ENCODE measurements at places on chromosomes 2 and 18.

- DNase-seq = no peak
These were observed 204.8 kb downstream of the ANAPC1 start for GRCh38 chr2:111679202-111679601.

DNA sequence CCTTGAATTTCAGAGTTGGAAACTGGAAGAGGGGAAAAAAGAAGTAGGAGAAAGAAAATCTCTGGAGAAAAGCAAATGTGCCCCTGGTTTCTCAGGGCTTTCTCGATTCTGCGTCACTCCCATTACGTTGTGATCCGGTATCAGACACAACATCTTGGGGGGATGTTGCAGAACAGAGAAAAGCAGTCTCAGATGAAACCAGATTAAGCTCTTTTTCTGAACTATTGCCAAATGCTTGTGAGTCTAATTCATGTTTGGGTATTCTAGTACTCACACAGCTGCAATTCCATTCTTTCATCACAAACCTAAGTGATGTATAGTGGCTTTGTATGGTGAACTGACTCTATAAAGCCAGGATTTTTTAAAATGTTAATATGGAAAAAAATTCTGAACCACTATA, 233.2 kb downstream of the TCF4 start:
- no peak for DNase-seq

- DNase-seq = no peak
These were observed 33.1 kb downstream of the ARL4C start for GRCh38 chr2:234463626-234464290.

DNA sequence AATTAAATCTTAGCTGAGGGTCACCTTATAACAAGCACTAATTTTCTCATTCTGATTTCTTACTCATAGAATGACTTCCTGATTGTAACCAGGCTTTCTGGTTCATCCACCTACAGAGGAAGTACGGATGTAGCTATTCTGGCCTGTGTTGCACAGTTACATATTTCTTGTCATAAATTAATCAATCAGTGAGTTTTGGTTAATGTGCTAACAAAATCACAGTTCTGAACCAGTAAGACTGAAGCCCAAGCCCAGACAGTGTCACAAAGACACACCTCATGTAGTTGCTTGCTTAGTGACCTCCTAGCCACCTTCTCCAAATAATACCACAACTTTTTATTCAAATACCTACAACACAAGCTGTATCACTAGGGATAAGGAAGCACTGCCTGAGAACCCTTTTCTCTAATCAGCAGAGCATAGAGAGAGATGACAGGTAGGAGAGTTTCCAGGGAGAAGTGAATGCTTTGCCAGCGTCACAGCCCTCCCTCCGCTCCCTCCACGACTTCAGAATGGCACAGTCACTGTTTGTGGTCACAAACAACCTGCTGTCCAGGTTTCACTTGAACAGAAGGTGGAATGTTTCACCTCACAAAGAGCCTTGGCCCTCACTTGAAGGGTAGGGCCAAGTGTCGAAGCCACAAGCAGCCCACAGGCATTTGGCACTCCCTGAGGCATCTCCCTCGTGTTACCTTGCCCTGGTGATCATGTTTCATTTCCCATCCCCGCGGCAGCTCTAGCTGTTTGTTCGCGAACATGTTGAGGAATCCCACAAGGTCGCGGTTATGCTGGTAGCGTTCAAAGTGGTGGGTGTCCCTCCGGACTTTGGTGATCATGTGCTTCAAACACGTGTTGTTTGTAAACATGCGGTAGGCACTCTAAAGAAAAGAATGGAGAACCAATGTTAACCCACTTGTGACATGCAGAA, 120.8 kb upstream of the STK17B start:
- DNase-seq = no peak

DNA sequence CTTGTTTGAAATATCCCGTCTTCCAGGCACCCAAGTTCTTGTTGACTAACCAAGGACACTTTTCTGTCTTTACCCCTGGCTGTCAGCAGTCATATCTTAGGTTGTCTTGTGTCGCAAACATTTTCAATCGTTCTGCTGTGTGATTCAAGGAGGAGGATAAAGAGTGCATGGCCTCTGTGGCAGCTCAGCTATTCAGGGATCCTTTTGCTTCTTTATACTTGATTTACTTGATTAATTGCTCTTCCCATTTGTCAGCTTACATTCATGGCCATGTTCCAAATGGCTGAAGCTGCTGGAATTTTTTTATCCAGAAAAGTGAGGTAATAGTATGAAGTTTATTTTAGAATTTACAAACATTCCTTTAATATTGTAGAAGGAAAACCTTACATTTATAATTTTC, 97.3 kb upstream of the FZD5 start:
- DNase-seq = no peak

DNA sequence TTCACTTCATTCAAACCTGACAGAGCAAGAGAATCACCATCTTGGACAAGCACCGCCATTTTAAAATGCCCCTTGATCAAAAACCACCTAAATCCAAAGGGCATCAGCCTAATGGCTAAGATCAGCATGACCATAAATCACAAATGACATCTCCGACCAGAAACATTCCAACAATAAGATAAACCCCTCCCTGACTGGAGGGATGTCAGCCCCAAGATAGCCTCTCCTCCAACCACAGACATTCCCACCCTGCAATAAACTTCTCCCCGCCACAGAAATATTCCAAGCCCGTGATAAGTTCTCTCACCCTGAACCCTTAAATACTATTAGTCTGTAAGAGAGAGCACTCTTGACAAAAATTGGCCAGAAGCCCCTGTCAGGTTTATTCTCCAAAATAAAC, 21.6 kb upstream of the LYPD1 start:
- DNase-seq = no peak

DNA sequence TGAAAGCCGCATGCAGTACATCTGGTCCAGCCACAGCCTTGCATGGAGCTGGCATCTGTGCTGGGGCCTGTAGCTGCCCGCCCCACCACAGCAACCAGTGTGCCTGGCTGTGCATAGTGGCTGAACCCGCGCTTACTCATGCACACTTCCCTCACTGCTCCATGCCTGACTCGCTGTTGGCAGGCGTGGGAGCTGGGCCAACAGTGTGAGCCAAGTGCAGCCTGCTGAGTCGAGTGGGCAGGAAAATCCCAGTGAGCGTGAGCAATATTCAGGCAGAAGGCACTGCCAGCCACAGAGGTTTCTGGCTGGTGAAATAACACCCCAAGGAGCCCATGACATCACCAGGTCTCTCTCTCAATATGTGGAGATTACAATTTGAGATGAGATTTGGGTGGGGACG, 1674.1 kb upstream of the TMEFF2 start:
- no peak for DNase-seq

DNA sequence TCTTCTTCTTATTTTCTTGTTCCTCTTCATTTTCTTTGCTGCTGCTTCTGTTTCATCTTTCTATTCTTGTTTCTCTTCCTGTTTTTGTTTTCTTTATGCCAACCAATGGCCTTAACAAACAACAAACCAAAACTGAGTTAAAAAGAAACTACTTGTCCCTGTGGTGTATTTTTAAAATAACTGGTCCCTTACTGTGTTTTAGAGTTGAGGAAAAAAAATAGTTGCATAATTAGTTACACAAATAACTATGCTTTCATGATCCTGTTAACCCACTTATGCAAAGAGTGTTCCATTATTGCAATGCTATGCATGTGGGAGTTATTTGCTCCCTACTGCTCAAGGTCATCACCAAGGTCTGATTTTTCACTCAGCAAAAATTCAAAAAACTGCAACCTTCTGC, 39.5 kb upstream of the IMP4 start:
- DNase-seq = no peak

GRCh38 chr18:35581898-35582641, 530 bp downstream of the GALNT1 start:
- DNase-seq = no peak

GRCh38 chr2:42639340-42640077, 71.1 kb downstream of the MTA3 start:
- DNase-seq = no peak

GRCh38 chr2:84084856-84085255, 374.2 kb downstream of the SUCLG1 start:
- DNase-seq = no peak

GRCh38 chr2:223768179-223768578, 69.2 kb downstream of the AP1S3 start:
- DNase-seq = no peak

DNA sequence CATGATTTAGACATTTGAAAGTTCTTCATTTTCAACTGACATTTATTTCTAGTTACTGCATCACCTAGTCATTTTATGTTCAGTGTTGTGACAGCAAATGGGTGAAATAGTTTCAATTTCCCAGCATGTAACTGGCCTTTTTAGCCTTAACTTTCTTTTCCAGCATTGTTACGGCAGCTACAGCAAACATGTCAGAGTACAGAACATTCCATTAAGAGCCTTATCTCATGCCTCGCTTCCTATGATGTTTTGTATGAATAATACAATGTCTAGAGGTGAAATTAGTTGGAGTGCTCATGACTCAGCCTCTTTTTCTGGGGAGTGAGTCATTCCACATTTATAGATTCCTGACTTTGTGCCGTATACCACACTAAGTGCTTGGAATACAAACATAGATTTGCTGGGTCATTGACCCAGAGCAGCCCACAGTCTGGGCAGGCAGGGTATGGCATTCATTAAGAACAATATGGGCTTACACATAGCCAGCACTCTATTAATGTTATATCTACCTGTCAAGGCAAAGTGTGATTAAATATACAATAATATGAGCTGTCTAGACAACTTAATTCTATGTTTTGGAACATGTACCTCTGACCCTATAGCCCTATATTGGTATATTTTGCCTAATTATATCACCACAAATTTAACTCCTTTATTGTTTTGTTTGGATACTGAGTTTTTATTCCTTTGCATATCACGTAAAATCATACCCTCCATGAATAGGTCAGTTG, 72.2 kb downstream of the MAP2 start:
- no peak for DNase-seq

DNA sequence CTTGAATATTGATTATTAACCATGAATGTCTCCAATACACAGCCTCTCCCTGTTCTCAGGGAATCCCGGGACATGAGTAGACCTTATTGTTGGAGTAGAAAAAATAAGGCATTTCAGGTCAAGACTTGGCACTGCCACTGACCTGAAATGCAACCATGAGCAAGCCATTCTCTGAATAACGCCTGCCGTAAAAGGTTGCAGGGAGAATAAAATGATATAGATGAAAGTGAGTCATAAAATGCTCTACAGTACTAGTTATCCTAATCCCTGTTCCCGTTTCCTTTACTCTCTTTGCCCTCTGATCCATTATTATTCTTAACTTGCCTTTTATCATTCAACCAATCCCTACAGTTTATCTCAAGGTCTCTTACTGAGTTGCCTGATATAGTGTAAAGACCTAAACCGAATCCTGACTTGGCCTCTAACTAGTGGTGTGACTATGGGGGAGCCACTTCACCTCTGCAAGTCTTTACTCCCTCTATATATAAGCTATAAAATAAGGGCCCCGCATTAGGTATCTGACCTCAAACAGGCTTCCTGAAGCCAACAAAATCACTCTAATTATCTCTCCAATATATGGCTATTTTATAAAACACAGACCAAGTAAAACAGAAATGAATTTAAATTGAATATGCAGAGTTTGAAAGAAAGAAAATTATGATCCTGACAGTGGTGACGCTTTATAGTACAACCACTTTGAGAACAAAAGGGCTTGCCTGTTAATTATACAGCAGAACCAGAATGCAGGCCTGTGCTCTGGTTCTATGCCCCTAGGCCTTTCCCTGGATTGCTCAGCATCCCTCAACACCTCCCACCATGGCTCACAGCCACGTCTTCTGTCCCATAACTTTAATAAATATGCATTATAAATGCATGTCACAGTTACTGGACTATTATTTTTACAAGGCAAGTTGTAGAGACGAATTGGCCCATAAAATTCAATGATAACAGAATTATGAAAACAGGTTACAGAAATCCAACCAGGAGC, 183.1 kb downstream of the STK39 start:
- no peak for DNase-seq

GRCh38 chr2:55419679-55420438, at the start of gene CCDC88A:
TSS of gene CCDC88A (minus strand) at chr2:55419856. CDS start at chr2:55419079, 777 bp downstream.
- DNase-seq = peak; percentile 76

- DNase-seq = no peak
These were observed 454.9 kb upstream of the CHAC2 start for GRCh38 chr2:53312721-53313120.

DNA sequence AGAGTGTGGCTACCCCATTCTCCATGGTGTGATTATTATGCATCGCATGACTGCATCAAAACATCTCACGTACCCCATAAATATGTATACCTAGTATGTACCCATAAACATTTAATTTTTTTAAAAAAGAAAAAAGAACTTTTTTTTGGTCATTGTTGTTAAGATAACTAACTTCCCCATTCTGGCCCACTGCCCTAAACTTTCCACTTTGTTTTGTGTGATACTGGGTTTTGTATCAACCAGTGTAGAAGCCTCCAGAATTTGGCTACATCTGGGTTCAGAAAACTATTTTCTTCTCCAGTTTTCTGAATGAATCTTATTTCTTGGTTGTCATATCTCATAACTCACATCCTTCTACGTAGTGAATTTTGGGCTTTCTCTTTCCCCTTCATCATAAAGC, 62.3 kb upstream of the NABP1 start:
- DNase-seq = no peak

DNA sequence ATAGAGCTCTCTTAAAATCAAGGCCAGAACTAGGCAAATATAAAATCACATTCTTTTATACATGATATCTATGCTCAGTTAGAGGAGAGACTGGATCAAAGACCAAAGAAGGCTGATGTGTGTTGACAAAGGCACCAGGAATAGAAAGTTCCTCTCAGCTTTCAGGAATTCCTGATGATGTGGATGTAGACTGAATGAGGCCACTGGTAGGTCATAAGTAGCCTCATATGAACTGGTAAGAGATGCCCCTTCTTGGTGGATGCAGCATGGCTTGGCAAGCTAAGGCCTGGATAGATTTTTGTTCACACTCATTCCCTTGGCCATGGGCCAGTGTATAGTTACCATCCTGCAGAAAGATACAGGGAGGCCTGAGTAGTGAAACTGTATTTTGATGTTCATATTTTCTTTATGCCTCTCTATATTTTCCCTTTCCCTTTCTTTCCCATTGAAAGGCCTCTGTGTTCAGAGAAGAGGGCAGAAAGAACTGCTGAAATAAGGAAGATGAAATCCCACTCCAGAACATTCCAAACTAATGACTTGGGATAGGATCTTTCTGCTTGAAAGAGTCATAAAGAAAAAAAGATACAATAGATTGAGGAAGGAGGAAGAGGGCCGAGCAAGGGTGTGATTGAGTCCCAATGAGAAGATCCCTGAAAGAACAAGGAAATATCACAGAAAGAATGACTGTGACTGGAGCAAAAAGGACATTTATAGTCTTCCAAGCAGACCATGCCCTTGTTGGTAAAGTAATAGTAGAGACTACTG, 2182.7 kb upstream of the PIK3C3 start:
- no peak for DNase-seq

Data from stimulated activated CD8-positive, alpha-beta memory T cell treated with anti-CD3 and anti-CD28 coated beads, Interleukin-7, amount 100 ng/mL, for 24 hours (primary cell).